Lung (tissue), 17 donors: ENCODE measurements at places on chromosomes 4 and X. TPM values are rescaled to one million over a fixed set of nuclear protein-coding genes. Genes with fewer than 3 reads are reported as not detected.
A peak's percentile ranks its signal among the peaks of the same experiment; 100 is the strongest.

NSG1 gene
- polyA plus RNA-seq = 0.39 TPM

RHOXF2 gene
- polyA plus RNA-seq = not detected

CT45A2 gene
- not detected for polyA plus RNA-seq

PLP1 gene
- 0.15 TPM for polyA plus RNA-seq

SSX4B gene
- not detected for polyA plus RNA-seq

MAGEA4 gene
- polyA plus RNA-seq = not detected

SLC10A4 gene
- 1.9 TPM for polyA plus RNA-seq

REPS2 gene
- polyA plus RNA-seq = 8.0 TPM

AMBN gene
- not detected for polyA plus RNA-seq

PLXNA3 gene
- 10.2 TPM for polyA plus RNA-seq

MAML3 gene
- 3.0 TPM for polyA plus RNA-seq

RBM47 gene
- 25.9 TPM for polyA plus RNA-seq

KCND1 gene
- 0.65 TPM for polyA plus RNA-seq

- DNase-seq = no peak
These were observed 15.2 kb downstream of the SHROOM4 start for GRCh38 chrX:50798783-50799182.

- no peak for DNase-seq
These were observed 586.2 kb upstream of the AGA start for GRCh38 chr4:178028481-178028880.

GRCh38 chrX:148417934-148418333 lies 82.5 kb upstream of the AFF2 start:
- DNase-seq = no peak

DNA sequence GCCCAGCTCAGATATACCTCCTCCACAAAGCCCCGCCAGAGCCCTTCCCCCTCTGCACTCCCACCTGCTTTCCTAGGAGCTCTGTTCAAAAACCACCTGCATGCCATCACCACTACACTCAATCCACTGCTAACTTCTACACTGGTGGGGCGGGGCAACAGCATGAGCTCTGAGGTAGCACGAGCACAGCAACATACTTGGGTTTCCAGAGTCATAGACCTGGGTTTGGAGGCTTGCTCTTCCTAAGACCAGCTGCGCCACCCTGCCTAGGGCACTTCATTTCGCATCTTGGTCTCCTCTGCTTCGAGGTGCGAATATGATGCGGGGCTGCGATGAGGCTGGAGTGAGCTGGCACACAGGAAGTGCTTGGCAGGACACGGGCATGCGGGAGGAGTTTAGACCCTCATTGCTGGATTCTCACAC lies 3.6 kb downstream of the SASH3 start:
- no peak for DNase-seq

GRCh38 chr4:113347245-113347644 lies 297.8 kb downstream of the ANK2 start:
- no peak for DNase-seq

DNA sequence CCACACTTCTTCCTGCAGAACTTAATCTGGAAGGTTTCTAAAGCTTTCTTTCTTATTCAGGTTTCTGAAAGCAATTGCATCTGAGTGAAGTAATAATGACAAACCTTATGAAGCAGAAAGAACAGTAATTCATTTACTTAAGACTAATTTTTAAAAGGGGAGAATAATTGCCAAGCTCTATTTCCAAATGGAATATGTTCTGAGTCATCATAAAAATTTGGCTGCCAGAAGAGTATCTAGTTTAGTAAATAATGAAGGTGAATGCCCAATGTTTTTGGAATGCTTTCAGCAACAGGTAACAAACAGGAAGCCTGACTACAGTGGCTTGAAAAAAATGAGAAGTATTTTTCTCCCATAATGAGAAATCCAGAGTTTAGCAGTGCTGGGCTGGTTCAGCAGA lies 227.3 kb upstream of the TET2 start:
- no peak for DNase-seq

DNA sequence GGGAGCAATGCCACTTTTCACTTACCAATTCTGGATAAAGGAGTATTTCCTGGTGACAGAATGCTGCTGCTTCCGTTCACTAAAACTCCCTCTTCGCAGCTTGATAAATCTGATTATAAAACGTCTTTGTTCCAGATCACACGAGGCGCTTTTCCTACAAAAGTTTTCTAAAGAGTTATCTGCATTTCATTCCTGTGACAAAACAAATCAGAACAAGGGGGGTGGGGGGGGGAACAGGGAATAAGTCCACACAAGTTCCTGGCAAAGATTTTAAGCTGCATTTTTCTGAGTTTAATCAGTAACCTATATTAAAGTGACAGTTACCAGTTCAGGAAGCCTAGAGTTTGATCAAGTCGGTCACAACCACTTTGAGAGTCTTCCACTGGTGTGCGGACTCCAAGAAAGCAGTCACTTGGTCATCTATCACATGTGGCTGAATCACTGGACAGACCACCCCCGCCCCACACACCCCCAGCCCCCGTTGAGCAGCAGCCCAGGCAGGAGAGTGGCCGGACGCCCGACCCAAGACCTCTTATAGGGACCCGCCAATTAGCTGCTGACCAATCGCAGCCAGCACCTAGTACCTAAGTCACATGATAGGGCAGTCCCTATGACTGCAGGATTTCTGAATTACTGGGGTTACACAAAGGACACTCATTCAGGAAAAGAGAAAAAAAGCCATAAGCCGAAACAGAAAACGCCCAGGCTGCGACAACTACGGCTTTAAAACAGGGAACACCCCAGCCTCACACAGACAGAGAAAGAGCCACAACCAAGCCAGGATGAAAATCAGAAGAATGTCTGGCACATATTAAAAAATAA lies 569.3 kb upstream of the DIPK2B start:
- DNase-seq = peak; percentile 93

DNA sequence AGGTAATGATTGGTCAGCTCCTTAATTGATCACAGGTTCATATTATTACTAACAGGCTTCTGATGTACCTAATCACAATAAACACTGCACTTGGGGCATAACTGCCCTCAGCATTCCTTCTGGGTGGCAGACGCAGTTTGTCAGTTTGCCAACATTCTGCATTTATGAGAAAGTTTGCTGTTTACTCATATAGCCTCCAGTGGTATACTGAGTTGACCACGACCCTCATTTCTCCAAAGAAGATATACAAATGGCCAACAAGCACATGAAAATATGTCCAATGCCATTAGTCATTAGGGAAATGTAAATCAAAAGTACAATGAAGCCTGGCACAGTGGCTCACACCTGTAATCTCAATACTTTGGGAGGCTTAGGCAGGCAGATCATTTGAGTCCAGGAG lies 26.3 kb downstream of the EFHC2 start:
- no peak for DNase-seq

GRCh38 chr4:145605941-145606340 lies 13.2 kb upstream of the MMAA start:
- no peak for DNase-seq

DNA sequence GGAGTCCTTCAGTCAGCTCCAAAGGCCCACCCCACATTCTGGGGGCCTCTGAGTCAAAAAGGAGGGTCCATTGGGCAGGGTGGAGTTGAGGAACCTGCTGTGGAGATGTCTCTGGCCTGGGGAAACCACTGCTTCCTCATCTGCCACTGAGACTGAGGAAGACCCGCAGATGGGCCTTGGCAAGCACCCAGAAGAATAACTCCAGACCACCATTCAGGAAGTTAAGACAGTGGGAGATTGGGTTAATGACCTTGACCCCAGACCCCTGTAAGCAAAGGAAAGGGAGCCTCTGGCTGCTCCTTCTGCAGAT lies 8.1 kb upstream of the HSD17B10 start:
- no peak for DNase-seq

DNA sequence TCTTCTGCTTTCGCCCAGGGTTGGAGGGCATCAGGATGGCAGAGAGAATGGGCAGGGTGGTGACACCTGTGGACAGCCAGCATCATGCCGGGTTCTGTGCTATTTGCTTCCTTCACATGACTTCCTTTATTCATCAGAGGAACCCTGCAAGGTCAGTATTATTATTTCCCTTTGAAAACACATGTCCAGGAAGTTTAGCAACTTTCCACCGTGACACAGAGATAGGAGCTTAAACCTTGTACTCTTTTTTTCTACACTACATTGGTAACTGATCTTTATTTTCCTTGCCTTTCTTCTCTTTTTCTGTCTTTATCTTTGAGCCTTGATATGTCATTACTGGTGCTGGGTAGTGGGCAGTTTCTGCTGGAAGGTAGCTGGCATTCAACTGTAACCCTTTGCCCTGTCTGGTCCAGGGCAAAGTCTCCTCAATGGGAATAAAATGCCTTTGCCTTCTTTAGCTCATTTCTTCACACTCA lies 5.0 kb upstream of the MGST2 start:
- DNase-seq = no peak

DNA sequence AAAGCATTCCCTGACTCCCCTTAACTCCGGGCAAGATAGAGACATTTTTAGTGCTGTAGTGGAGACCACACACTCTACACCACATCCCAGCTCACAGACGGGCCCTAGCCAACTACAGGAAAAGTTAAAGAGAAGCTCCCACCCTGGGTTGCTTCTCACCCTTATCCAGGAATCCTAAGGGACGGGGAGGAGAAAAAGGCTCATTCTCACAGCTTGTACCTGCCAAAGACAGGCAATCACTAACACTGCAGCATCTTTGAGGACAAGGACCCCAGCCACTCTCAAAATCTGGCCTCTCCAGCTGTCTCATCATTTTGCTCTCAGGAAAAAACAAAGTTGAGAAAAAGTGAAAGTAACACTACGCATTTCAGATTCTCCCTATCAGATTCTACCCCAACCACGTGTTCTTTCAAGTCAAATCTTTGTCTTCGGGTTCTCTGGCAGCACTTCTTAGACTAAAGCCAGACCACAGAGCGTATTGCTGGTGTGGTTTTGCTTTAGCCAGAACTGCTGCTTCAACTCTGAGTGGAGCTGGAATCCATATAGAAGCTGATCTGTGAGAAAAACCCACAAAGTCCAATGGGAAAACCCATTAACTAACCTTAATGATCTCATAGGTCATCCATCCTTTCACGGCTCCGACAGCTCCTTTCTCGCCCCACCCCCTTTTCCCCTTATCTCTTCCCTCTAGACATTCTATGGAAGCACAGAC lies 605.9 kb upstream of the DIPK2B start:
- no peak for DNase-seq

DNA sequence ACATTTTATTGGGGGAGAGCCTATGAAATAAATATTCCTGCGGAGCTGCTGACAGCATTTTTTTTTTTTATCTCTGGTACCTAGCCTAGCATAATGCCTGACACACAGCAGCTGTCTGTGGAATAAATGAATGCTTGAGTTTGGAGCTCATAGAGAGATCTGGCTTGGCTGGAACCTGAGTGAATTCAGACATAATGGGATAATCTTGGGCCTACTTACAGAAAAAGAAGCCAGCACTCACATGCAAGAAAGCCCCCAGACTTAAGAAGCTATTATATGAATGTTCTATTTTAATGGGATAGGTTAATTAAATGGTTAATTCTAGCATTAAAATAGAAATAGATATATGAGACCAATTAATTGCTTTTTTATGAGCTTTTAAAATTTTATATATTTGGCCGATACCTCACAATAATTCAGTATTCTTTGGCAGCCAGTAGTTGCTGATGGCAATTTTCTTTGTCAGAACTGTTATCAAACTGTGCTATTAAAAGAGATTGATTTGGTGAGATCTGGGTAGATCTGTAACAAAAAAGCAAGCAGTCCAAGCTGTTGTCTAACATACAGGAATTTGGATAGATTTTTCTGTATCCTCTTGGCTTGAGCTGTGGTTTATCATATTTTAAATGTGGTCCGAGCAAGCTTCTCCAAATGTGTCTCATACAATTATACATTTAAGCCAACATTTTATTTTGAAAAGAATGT lies 654.2 kb downstream of the PCDH7 start:
- peak; percentile 32 for DNase-seq

DNA sequence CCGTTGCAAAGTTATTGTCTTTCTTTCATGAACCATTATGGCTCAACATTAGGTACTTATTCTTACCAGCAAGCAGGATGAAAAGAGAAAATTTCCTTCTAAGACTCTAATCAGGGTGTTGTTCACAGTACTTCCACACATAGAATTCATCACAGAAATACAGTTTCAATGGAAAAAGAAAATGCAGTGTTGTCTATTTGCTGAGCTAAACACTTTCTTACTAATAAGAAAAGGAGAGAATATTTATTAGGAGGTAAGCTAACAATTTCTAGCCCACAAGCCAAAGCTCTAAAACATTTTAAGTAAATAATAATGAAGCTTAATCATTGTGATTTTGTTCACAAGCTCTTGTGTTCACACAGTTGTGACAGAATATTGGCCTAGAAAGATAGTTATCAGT lies 1772.8 kb upstream of the PCDH7 start:
- no peak for DNase-seq

DNA sequence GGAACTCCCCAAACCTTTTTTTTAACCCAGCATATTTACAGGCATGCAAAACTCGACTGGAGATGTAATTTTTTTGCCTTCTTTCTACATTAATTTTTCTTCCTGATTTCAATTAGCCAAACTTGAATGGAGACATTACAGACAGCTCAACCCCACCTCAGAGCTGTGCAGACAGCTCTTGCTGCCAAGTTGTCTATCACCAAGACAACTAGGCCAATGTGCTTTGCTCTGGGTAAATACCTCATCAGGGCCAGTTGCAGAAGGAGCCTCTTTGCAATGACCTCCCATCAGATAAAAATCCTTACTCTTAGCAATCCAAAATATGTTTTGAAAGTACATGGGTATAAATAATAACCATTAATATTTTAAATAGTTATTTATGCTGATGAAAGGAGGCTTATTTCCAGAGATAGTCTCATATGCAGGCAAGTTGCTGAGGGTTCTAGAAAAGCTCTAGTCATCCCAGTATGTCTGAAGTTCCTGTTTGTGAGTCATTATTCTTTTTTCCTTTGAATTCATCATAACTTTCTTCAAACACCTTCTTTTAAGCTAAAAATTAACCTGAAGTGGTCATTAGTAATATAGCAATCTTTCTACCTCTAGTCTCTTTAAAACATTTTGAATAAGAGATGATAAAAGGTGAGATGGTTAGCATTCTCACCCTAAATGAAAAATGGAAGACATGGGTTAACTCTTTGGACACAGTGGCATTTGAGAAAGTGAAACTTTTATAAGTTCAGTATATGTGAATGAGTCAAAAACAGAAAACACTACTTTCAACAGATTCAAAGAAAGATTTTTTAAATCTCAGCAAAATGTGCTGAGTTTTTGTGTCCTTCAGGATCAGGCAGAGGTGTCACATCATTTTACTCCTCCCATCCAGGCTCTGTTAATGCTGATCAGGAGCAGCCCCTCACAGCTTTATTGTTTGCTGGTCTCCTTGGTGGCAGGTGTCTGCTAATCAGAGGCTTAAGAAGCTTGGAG lies 475.5 kb upstream of the FGF16 start:
- DNase-seq = no peak

GRCh38 chr4:156962528-156962974 lies 9.0 kb downstream of the PDGFC start:
- DNase-seq = peak; percentile 73

DNA sequence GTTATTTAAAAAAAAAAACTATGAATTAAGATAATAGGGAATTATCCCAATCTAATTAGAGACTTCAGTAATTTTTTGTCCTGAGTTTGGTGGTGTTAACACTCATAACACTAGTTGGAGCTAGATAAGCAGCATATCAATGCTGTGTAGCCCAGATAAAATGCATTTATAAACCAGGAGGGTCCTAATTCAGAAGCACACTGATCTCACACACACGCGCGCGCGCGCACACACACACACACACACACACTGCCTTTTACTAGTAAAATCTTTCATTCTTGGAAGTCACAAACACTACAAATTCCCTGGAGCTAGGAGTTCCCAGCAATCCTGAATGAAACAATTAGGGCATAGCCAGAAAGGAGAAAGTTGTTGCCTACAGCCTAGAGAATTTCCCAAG lies 3.2 kb downstream of the UNC5C start:
- DNase-seq = peak; percentile 73
